ENCODE measurements at places on chromosomes 1 and 21.
A peak's percentile ranks its signal among the peaks of the same experiment; 100 is the strongest.

GRCh38 chr1:82225421-82226185 is 424.9 kb downstream of the ADGRL2 start:
- H3K4me3 ChIP-seq: no peak overlapping the region
- no peak for DNase-seq
- no peaks in the 10 kb centered on the region for H3K36me3 ChIP-seq

DNA sequence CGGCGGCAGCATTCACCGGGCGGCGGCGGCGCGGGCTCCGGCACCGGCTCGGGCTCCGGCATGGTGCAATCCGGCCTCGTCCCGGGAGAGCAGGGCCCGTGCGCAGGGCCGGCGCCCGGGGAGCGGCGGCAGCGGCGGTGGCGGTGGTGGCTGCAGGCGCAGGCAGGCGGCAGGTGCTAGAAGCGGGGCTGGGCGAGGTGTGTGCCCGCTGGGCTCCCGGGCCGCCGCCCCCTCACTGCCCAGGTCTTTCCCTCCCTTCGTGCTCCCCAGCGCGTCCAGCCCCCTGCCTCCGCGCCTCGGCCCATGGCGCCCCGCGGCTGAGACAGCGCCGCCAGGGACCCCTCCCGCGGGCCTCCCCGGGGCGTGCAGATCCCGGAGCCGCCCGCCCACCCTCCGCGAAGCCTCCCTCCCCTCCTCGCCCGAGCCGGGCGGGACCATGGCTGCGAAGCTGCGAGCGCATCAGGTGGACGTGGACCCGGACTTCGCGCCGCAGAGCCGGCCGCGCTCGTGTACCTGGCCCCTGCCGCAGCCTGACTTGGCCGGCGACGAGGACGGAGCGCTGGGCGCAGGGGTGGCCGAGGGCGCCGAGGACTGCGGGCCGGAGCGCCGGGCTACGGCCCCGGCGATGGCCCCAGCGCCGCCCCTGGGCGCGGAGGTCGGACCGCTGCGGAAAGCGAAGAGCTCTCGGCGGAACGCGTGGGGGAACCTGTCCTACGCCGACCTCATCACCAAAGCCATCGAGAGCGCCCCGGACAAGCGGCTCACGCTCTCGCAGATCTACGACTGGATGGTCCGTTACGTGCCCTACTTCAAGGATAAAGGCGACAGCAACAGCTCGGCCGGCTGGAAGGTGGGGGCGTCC is 492 bp downstream of the FOXO6 start:
- peak; percentile 70 for DNase-seq
- peak overlapping the region; percentile 77 for H3K4me3 ChIP-seq
- no peaks in the 10 kb centered on the region for H3K27me3 ChIP-seq
- H3K27ac ChIP-seq: peak overlapping the region; percentile 51

- DNase-seq: peak; percentile 79
- no peaks in the 10 kb centered on the region for H3K36me3 ChIP-seq
- no peak overlapping the region for H3K27ac ChIP-seq
- H3K27me3 ChIP-seq: peaks cover 2% of the 10 kb centered on the region
- no peak overlapping the region for H3K4me3 ChIP-seq
These were observed 5.3 kb upstream of the TUFT1 start for GRCh38 chr1:151534662-151535278.

- H3K27me3 ChIP-seq: peaks cover 18% of the 10 kb centered on the region
- H3K36me3 ChIP-seq: no peaks in the 10 kb centered on the region
- no peak overlapping the region for H3K27ac ChIP-seq
- DNase-seq: no peak
- H3K4me1 ChIP-seq: no peaks in the 10 kb centered on the region
These were observed 415.6 kb upstream of the KAZN start for GRCh38 chr1:14182856-14183255.

DNA sequence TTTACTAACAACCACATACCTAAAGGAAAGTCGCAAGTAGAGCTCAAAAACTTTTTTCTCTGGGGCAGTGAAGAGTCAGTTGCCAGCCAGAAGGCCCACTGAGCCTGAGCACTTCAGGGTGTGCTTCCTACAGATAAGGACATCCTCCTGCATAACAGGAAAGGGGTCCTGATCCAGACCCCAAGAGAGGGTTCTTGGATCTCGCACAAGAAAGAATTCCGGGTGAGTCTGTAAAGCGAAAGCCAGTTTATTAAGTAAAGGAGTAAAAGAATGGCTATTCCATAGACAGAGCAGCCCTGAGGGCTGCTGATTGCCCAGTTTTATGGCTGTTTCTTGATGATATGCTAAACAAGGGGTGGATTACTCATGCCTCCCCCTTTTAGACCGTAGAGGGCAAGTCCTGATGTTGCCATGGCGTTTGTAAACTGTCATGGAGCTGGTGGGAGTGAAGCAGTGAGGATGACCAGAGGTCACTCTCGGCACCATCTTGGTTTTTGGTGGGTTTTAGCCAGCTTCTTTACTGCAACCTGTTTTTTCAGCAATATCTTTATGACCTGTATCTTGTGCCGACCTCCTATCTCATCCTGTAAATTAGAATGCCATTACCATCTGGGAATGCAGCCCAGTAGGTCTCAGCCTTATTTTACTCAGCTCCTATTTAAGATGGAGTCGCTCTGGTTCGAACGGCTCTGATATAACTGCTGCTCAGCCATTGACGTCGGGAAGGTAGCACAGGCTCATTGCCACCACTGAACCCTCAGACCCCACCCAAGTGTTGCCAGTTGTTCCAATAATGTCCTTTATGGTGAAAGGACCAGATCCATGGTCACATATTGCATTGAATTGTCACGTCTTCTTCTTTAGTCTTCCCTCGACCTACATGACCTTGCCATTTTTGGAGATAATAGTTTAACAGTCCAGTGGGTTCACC is 96.6 kb upstream of the ERRFI1 start:
- no peaks in the 10 kb centered on the region for H3K4me1 ChIP-seq
- peak; percentile 48 for DNase-seq
- no peaks in the 10 kb centered on the region for H3K36me3 ChIP-seq
- no peaks in the 10 kb centered on the region for H3K27me3 ChIP-seq
- H3K4me3 ChIP-seq: no peak overlapping the region

DNA sequence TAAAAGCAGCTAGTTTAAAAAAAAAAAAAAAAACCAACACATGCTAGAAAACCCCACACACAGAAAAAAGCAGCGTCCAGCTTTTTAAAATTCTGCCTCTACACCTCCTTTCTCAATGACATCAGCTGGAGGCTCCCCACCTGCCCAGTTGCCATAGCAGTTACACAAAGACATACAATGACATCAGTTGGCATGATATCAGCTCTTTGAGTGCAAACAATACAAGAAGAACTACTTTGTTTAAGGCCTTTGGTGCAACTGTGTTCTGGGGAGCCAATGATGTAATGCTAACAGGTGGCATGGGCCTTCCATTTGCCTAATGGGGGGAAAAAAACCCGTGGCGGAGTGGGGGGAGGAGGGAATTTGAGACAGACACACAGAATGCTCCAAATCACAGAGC is 32.9 kb downstream of the DUSP10 start:
- no peak for DNase-seq
- H3K27me3 ChIP-seq: no peaks in the 10 kb centered on the region
- no peak overlapping the region for H3K4me3 ChIP-seq
- no peaks in the 10 kb centered on the region for H3K4me1 ChIP-seq
- peaks cover 11% of the 10 kb centered on the region for H3K36me3 ChIP-seq

DNA sequence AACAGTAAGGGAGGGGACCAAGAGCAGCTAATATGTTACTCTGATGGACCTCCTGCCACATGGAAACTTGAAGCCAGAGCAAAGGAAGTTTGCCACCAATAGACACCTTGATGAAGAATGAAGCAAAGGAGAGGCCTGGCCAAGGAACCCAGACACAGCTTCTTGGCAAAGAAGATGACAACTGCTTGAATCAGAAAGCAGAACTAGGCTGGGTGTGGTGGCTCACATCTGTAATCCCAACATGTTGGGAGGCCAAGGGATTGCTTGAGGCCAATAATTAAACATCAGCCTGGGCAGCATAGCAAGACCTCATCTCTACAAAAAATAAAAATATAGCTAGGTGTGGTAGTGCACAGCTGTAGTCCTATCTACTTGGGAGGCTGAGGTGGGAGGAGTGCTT is 31.7 kb upstream of the CAPZB start:
- no peaks in the 10 kb centered on the region for H3K27me3 ChIP-seq
- no peak overlapping the region for H3K27ac ChIP-seq
- no peaks in the 10 kb centered on the region for H3K36me3 ChIP-seq

- no peaks in the 10 kb centered on the region for H3K4me1 ChIP-seq
- no peaks in the 10 kb centered on the region for H3K27me3 ChIP-seq
- H3K4me3 ChIP-seq: no peak overlapping the region
- H3K36me3 ChIP-seq: no peaks in the 10 kb centered on the region
- H3K27ac ChIP-seq: no peak overlapping the region
These were observed 14.1 kb upstream of the TNR start for GRCh38 chr1:175757381-175758015.

- no peaks in the 10 kb centered on the region for H3K4me1 ChIP-seq
- H3K4me3 ChIP-seq: no peak overlapping the region
- no peaks in the 10 kb centered on the region for H3K36me3 ChIP-seq
- peaks cover 60% of the 10 kb centered on the region for H3K27me3 ChIP-seq
- no peak overlapping the region for H3K27ac ChIP-seq
- DNase-seq: no peak
These were observed 12.2 kb upstream of the PADI6 start for GRCh38 chr1:17359808-17360207.

GRCh38 chr1:45512641-45513054 is 9.0 kb downstream of the PRDX1 start:
- no peaks in the 10 kb centered on the region for H3K27me3 ChIP-seq
- H3K4me1 ChIP-seq: no peaks in the 10 kb centered on the region
- H3K4me3 ChIP-seq: no peak overlapping the region

- no peak overlapping the region for H3K4me3 ChIP-seq
- no peaks in the 10 kb centered on the region for H3K4me1 ChIP-seq
- peaks cover 6% of the 10 kb centered on the region for H3K27me3 ChIP-seq
- no peak for DNase-seq
- no peaks in the 10 kb centered on the region for H3K36me3 ChIP-seq
These were observed 72.9 kb downstream of the SIK1 start for GRCh38 chr21:43354026-43354420.

DNA sequence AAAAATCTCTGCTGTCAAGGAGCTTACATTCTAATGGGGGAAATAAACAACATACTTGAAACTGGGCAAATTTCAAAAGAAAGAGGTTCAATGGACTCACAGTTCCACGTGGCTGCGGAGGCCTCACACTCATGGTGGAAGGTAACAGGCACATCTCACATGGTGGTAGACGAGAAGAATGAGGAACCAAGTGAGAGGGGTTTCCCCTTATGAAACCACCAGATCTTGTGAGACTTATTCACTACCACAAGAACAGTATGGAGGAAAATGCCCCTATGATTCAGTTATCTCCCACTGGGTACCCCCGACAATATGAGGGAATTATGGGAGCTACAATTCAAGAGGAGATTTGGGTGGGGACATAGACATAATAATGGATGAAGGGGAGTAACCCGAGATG is 226.4 kb downstream of the ZP4 start:
- no peak for DNase-seq
- H3K27me3 ChIP-seq: no peaks in the 10 kb centered on the region
- peaks cover 4% of the 10 kb centered on the region for H3K36me3 ChIP-seq
- H3K4me1 ChIP-seq: no peaks in the 10 kb centered on the region

DNA sequence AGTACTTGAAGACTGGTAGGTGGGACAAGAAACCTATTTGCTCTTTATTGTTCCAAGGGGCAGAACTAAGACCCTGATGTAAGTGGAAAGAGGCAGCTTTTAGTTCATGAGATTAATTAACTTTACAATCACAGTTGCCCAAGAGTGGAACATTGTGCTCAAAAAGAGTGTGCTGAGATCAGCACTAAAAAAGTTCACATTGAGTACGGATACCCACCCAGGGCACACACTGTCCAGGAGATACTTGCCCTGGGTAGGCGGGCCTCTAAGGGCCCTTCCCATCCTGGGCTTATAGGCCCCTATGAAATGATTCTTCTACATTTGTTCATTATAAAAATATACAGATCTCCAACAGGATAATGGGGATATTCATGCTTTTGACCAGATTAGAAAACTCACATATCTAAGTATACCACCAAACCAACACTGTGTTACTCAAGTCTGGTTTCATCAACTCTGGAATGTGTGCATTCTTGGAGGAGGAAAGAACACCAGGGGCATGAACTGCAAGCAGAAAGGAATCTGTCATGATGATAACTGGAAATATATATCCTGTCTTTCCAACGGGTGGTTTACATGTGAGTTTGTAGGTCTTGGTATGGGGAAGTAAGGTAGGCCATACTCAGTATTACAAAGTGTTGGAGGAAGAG is 626.2 kb downstream of the SMYD3 start:
- no peaks in the 10 kb centered on the region for H3K27me3 ChIP-seq
- H3K4me3 ChIP-seq: no peak overlapping the region
- H3K27ac ChIP-seq: no peak overlapping the region
- H3K4me1 ChIP-seq: no peaks in the 10 kb centered on the region

GRCh38 chr1:17610713-17611112 is 71.2 kb downstream of the ARHGEF10L start:
- no peak for DNase-seq
- no peak overlapping the region for H3K4me3 ChIP-seq
- peaks cover 13% of the 10 kb centered on the region for H3K4me1 ChIP-seq
- H3K27me3 ChIP-seq: no peaks in the 10 kb centered on the region
- peak overlapping the region; percentile 100 for H3K27ac ChIP-seq
- H3K36me3 ChIP-seq: peaks cover 73% of the 10 kb centered on the region

GRCh38 chr1:224613486-224613885 is 2.6 kb upstream of the CNIH3 start:
- peaks cover 17% of the 10 kb centered on the region for H3K4me1 ChIP-seq
- H3K4me3 ChIP-seq: no peak overlapping the region
- no peak for DNase-seq
- H3K36me3 ChIP-seq: no peaks in the 10 kb centered on the region
- H3K27me3 ChIP-seq: no peaks in the 10 kb centered on the region
